Activated CD4-positive, alpha-beta T cell treated with anti-CD3 and anti-CD28 coated beads, Interleukin-2, Interleukin-6, amounts not matched to agents 100 ng/mL and 50 ng/mL, durations not matched to agents 16 hours and 8 hours (primary cell): ENCODE measurements at places on chromosomes 6 and 20.

GRCh38 chr6:168165373-168165772 lies 86.4 kb upstream of the FRMD1 start:
- DNase-seq, result no peak

GRCh38 chr6:85726206-85726605 lies 83.5 kb upstream of the SYNCRIP start:
- no peak for DNase-seq

- peak; percentile 87 for DNase-seq
Observed at GRCh38 chr6:167706313-167707109, 120.2 kb upstream of the AFDN start.

GRCh38 chr6:161743509-161744178 lies 469.8 kb upstream of the AGPAT4 start:
- no peak for DNase-seq

GRCh38 chr6:110232450-110232849 lies 52.2 kb downstream of the CDC40 start:
- no peak for DNase-seq

- DNase-seq, result peak; percentile 40
Observed at GRCh38 chr6:10429638-10430427, 15.0 kb upstream of the TFAP2A start.

DNA sequence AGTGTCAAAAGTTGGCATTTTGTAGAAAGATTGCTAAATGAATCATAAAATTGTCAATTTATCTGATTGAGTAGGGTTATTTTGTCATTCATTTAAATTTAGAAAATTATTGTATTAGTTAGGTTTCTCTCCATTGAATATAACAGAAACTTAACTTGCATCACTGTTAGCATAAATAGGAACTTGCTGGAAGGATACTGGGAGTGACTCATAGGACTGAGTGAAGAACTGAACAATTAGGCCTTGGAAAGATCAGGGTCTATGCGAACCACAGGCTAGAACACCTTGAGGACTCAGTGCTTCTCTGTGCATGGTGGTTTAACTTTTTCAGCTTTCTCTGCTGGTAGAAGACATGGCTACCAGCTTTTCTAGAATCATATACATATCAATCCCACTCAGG lies 67.7 kb upstream of the IFNGR1 start:
- no peak for DNase-seq

DNA sequence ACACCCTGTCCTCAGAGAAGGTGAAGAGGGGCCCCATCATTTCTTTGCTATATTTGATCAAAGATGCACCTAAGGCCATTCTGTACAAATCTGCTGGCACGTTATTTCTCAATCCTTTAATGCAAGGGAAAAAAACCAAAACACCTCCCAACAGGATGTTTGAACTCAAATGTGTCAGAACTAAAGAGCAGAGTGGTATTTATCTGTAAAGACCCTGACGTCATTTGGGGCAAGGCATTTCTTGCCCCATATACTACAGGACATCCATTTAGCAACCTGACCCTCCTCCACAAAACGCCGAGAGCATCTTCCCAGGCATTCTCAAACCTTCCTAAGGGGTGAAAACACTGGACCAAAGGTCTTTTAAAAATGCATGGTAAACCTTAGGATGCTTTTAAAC lies 50.8 kb downstream of the ZMYND8 start:
- DNase-seq, result peak; percentile 20

- DNase-seq, result no peak
Observed at GRCh38 chr20:62365814-62366369, 1.2 kb downstream of the LAMA5 start.

- no peak for DNase-seq
Observed at GRCh38 chr6:10460096-10460495, 45.2 kb upstream of the TFAP2A start.

GRCh38 chr6:161029195-161029809 lies 37.7 kb downstream of the MAP3K4 start:
- DNase-seq, result peak; percentile 17

DNA sequence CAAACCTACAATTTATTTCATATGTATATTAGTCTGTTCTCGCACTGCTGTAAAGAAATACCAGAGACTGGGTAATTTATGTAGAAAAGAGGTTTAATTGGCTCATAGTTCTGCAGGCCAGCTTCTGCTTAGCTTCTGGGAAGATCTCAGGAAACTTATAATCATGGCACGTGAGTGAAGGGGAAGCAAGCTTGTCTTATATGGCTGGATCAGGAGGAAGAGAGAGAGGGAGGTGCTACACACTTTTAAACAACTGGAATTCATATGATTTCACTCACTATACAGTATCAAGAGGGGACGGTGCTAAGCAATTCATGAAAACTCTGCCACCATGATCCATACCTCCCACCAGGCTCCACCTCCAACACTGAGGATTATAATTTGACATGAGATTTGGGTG lies 29.9 kb downstream of the PHACTR2 start:
- no peak for DNase-seq

DNA sequence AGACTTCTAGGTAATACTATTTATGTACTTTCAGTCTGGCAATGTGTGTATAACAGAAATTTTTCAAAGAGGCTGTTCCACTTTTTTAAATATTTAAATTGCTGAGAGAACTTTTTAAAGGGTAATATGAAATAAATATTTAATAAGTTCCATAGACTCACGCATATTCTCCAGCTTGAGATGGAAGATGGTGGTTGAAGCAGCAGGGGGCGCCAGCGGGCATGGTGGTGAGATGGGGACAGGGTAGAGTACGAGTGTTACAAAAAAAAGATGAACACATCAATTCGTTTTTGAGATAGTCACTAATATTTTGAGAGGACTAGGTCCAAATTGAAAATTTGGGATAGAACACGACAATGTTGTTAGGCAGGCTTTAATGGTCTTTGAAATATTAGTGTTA lies 68.4 kb downstream of the RSPO3 start:
- peak; percentile 70 for DNase-seq

- DNase-seq, result no peak
Observed at GRCh38 chr6:119844387-119844786, 494.8 kb upstream of the MAN1A1 start.

DNA sequence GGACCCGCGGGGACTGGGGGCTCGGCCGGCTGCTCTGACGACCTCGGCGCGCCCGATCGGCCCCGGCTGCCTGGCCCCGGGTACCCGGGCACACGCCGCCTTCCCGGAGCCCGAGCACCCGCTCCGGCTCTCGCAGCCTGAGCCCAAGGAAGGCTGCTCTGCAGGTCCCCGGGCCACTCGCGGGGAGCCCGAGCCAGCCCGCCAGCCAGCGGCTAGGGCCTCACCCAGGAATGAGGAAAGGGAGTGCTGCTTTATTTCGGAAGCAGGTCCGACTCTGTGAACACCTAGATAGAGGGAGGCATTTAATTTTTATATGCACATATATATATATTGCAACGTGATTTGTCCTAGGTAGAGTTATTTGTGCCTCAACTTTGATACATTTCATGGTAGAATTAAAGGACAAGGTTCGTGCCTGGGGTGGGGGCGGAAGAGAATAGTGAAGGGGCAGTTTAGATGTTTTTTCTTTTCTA lies 15.5 kb downstream of the FOXA2 start:
- DNase-seq, result no peak

DNA sequence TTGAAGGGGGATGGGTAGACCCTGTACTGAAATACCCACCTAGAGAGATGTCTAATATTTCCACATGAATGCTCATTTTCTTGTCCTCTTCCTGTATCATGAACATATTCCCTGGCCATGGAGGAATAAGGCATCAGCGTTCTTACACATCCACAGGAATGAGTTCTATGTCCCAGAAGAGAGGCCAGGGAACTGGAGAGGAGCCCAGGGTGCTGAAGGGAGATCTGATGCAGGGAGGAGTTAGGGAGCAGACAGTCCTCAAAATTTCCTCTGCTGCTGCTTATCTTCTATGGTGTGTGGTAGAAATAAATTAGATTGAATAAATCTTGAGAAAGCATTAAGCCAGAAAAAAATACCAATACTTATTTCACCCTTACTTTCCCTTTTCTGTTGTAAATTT lies 295.0 kb downstream of the KCNQ5 start:
- no peak for DNase-seq

DNA sequence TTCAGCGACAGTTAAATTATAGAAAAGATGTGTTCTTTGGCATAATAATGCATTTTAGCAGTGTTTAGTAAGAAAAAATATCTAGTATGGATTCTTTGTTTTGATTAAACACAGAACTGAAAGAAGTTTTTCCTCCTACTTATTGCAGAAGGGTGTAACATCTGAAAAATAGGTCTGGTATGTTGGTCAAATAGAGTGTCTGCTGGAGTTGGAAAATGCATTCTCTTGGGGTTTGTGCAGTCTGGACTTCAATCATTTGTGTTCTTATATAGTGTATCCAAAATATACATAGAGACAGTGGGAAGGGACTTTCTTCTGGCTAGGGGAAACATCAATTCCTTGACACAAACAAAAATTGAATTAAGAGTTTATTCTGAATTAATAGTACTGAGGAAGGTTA lies 132.4 kb upstream of the MAN1A1 start:
- DNase-seq, result no peak

GRCh38 chr6:124226396-124226795 lies 422.7 kb downstream of the NKAIN2 start:
- DNase-seq, result no peak

DNA sequence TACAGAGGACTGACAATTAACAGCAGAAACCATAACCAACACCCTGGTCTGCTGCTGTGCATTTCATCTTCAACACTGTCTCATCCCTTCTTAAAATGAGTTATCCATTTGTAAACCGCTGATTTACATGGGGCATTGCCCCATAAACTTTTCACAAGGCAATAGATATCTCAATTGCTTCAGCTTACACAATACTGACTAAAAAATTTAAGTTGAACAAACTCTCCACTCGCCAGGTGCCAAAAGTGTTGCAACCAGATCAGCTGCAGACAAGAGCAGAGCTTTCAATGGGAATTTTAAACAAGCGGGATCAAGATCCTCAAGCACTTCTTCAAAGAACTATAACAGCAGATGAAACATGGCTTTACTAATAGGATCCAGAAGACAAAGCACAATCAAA lies 183.0 kb downstream of the TASP1 start:
- no peak for DNase-seq

DNA sequence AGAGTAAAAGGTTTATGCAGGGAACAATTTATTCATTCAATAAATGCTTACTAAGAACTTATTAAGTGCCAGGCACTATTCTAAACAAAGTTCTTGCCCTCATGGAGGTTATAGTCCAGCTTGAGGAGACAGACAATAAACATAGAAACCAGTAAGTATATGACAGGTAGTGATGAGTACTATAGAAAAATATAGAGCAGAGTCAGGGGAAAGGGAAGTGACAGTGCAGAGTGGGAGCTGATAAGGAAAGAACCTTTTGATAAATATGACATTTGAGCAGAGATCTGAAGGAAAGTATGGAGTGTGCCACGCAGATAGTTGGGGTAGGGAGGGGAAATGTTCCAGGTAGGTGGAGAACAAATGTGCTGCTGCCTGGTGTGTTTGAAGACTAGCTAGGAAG lies 12.1 kb downstream of the ACSS2 start:
- DNase-seq, result no peak
